ENCODE measurements at places on chromosomes 5 and 9.
A peak's percentile ranks its signal among the peaks of the same experiment; 100 is the strongest.

DNA sequence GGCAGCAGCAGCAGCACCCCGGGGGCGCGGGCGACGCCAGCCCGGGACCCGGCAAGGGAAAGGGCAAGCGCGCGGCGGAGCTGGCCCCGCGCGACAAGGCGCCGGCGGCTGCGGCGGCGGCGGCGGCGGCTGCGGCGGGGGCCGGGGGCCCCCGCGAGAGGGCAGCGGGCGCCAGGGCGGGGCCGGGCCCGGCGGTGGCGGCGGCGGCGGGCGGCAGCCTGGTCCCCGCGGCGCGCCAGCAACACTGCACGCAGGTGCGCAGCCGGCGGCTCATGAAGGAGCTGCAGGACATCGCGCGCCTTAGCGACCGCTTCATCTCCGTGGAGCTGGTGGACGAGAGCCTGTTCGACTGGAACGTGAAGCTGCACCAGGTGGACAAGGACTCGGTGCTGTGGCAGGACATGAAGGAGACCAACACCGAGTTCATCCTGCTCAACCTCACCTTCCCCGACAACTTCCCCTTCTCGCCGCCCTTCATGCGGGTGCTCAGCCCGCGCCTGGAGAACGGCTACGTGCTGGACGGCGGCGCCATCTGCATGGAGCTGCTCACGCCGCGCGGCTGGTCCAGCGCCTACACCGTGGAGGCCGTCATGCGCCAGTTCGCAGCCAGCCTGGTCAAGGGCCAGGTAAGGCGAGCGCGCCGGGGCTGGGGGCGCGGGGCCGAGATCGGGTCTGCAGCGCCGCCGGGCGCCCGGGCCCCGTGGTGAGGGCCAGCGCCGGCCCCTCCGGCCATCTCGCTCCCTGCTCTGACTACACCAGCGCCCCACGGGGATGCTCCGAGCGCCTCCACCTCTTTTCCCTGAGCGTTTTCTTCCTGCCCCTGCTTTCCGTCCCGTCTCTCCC, at the start of gene UBE2QL1:
TSS of gene UBE2QL1 (plus strand) at position 238 of the 843 bp plus-strand sequence. CDS start at position 273, 35 bp downstream.
- no peak for DNase-seq

GRCh38 chr5:55991768-55992486, 2.8 kb downstream of the IL6ST start:
- no peak for DNase-seq

DNA sequence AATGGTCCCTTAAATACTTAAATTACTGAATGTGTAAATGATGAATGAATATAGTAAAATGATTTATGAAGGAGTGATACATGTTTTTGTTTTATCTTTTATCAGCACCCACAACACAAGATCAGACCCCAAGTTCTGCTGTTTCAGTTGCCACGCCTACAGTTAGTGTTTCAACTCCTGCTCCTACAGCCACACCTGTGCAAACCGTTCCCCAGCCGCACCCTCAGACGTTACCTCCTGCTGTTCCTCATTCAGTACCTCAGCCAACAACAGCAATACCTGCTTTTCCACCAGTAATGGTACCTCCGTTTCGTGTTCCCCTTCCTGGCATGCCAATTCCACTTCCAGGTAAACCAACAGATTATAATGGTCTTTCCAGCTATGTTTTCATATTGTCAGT, 16.3 kb downstream of the TCERG1 start:
- DNase-seq = no peak

DNA sequence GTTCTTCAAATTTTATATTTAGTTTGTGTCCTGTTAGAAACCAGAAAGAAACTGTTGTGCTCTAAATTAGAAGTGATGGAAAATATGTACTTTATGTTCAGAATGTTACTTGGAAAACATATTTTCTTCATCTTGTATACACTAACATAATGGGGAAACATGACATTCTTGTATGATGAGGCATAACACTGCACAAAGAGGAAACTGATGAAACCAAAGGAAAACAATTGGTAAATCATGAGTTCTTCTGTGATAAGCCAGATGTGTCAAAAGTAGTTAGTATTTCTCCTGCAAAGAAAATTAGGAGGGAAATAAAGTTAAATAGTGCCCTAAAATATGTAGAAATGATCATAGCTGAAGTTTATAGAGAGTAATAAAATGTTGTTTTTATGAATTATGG, 111.1 kb upstream of the FBN2 start:
- DNase-seq = no peak

DNA sequence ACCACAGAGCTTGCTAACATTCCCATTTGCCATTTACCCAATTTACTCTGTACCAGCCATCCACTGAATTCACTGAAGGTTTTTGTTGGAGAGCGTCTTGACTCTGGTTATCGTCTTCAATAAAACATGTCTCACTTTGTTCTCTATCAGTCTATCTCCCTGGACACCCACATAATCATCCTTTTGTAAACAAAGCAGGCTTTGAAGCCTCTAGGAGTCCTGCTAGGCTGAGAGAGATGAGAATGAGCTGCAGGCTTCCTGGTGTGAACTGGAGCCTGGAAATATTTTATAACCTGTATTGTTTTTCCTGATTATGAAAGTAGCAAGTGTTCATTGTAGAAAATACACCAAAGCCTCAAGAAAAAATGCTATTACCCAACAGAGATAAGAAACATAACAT, 140.6 kb upstream of the ZNF366 start:
- DNase-seq = no peak

DNA sequence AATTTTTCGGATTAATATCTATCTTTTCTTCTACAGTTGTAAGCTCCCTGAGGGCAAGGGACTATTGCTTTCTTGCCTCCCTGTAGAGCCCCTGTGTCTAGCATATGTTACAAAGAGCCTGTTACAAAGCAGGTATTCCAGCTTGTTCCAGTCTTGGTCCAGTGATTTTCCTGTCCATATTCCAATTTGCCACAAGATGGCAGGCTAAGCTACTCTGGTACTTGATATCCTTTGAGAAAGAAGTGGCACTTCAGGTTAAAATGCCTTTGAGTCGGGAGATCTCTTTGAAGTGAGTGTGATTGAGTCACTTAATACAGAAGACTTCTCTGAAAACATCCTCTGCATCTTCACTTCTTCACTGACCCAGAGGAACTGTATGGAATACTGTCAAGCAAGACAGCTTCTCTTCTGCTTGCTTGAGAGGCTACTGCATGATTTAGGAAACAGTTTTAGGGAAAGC, 24.5 kb downstream of the CAVIN4 start:
- peak; percentile 65 for DNase-seq

- no peak for DNase-seq
These were observed 1525.6 kb downstream of the MAT2B start for GRCh38 chr5:165030971-165031370.
